ENCODE measurements at places on chromosomes 4 and X. TPM values are rescaled to one million over a fixed set of nuclear protein-coding genes. Genes with fewer than 3 reads are reported as not detected.

DNA sequence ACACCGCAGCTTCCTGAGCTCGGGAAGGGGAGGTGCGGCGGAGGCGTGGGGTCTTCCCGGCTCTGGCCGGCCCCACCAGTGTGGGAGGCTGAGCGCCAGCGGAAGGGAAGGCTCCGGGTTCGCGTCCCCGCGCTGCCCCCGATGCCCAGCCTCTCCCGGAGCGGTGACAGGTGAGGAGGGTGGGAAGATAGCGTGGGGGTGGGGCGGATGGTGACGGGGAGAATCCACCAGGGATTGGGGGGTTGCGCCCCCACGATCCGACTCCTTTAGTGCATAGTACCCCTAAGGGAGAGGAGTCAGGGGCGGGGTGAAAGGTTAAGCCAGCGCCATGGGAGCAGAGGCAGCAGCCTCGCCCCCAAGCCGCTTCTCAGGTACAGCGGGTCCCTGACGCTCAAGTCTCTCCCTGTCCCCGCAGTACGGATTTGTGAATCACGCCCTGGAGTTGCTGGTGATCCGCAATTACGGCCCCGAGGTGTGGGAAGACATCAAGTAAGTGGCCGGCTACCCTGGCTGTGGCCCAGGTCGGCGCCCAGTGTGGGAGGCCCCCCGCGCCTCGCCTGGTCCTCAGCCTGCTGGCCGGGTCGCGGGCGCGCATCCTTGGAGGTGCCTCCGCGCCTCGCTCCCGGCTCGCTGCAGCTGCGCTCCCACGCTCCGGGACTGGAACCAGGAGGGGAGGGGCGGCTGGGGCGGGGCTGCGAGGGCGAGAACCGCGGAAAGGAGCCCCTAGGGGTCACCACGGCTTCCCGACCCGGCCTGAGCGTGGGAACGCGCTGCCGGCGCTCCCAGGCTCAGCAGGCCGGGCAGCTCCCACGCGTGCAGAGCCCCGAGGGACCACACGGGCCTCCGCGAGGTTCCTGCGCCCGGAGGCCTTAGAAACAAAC lies 791 bp downstream of the GUCY1B1 start:
- no peak overlapping the region for H3K27ac ChIP-seq
- peaks cover 31% of the 10 kb centered on the region for H3K27me3 ChIP-seq
- no peaks in the 10 kb centered on the region for H3K36me3 ChIP-seq

- H3K36me3 ChIP-seq = no peaks in the 10 kb centered on the region
- no peak for DNase-seq
- no peaks in the 10 kb centered on the region for H3K4me1 ChIP-seq
Measured at GRCh38 chr4:117164338-117164737, 79.0 kb upstream of the TRAM1L1 start.

Gene DAPP1
- 12.1 TPM for total RNA-seq

DNA sequence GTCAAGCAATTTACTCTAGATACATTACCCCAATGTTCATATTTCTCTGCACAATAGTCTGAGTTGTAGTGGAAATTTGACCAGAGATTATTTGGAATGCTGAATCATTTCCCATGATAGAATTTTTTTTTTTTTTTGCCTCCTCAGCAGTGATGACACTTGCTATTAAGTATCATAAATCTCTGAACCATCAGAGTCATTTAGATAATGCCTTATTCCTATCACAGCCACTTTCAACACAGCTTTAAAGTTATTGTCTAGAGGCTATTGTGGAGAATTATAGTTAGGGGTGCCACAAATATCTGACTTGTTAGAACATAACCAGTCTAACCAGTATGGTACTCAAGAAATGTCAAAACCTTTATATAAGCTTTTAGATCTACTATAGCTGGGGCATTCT lies 79.8 kb downstream of the LCORL start:
- peaks cover 3% of the 10 kb centered on the region for H3K36me3 ChIP-seq
- H3K4me3 ChIP-seq = no peak overlapping the region
- H3K4me1 ChIP-seq = peaks cover 3% of the 10 kb centered on the region
- no peak overlapping the region for H3K27ac ChIP-seq
- no peaks in the 10 kb centered on the region for H3K27me3 ChIP-seq
- DNase-seq = no peak

Gene YIPF7
- not detected for total RNA-seq

DNA sequence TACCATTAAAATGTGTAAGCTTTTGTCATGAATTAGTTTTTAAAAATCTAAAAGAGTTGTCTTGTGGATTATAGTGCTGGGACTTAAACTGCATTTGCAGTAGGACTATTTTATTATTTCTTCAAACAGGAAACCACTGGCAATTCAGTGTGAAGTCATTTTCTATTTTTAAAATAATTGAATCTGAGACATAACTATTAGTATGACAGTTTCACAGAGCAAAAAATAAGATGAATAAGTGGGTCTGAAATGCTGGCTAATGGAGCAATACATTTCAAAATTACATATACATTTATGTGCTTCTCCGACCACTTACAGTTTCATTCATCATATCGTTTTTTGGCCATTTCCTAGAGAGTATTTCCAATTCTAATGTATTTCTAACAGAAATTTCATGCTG lies 75.3 kb upstream of the RAPGEF2 start:
- no peaks in the 10 kb centered on the region for H3K4me1 ChIP-seq
- DNase-seq = no peak
- H3K36me3 ChIP-seq = no peaks in the 10 kb centered on the region
- no peak overlapping the region for H3K4me3 ChIP-seq
- H3K27me3 ChIP-seq = peaks cover 4% of the 10 kb centered on the region

Gene HAND2
- not detected for total RNA-seq

- peaks cover 55% of the 10 kb centered on the region for H3K4me1 ChIP-seq
- H3K4me3 ChIP-seq = peak overlapping the region; percentile 22
- no peaks in the 10 kb centered on the region for H3K36me3 ChIP-seq
- DNase-seq = no peak
Measured at GRCh38 chr4:83208371-83209365, 75.9 kb downstream of the COQ2 start.

GRCh38 chrX:38347136-38347535 lies 5.3 kb upstream of the OTC start:
- H3K27ac ChIP-seq = no peak overlapping the region
- no peak for DNase-seq
- H3K4me3 ChIP-seq = no peak overlapping the region
- H3K36me3 ChIP-seq = no peaks in the 10 kb centered on the region
- peaks cover 5% of the 10 kb centered on the region for H3K27me3 ChIP-seq

Gene CSAG3
- total RNA-seq = not detected

Gene TMSB15A
- not detected for total RNA-seq

- H3K4me3 ChIP-seq = peak overlapping the region; percentile 30
- H3K27me3 ChIP-seq = no peaks in the 10 kb centered on the region
- no peak for DNase-seq
- H3K4me1 ChIP-seq = peaks cover 25% of the 10 kb centered on the region
- H3K27ac ChIP-seq = peak overlapping the region; percentile 96
Measured at GRCh38 chr4:148448141-148448540, 5.9 kb upstream of the NR3C2 start.

- H3K36me3 ChIP-seq = peaks cover 28% of the 10 kb centered on the region
- H3K27ac ChIP-seq = peak overlapping the region; percentile 58
- H3K4me1 ChIP-seq = peaks cover 12% of the 10 kb centered on the region
- no peak for DNase-seq
Measured at GRCh38 chr4:109676886-109677285, 26.4 kb downstream of the CASP6 start.

GRCh38 chr4:73723023-73723422 lies 17.3 kb upstream of the CXCL8 start:
- no peaks in the 10 kb centered on the region for H3K4me1 ChIP-seq
- no peak for DNase-seq

GRCh38 chr4:98510757-98511517 lies 147.5 kb downstream of the TSPAN5 start:
- DNase-seq = no peak
- no peak overlapping the region for H3K27ac ChIP-seq
- peaks cover 16% of the 10 kb centered on the region for H3K4me1 ChIP-seq
- H3K27me3 ChIP-seq = no peaks in the 10 kb centered on the region
- no peaks in the 10 kb centered on the region for H3K36me3 ChIP-seq
- H3K4me3 ChIP-seq = no peak overlapping the region

- H3K4me1 ChIP-seq = peaks cover 6% of the 10 kb centered on the region
- peaks cover 7% of the 10 kb centered on the region for H3K27me3 ChIP-seq
- H3K36me3 ChIP-seq = no peaks in the 10 kb centered on the region
- H3K4me3 ChIP-seq = peak overlapping the region; percentile 58
Measured at GRCh38 chrX:118727686-118728339, 407 bp downstream of the IL13RA1 start.

Gene PUDP
- total RNA-seq = 8.6 TPM

- H3K36me3 ChIP-seq = no peaks in the 10 kb centered on the region
- DNase-seq = no peak
- H3K27ac ChIP-seq = no peak overlapping the region
- no peaks in the 10 kb centered on the region for H3K4me1 ChIP-seq
- no peaks in the 10 kb centered on the region for H3K27me3 ChIP-seq
Measured at GRCh38 chrX:22300130-22300529, 27.4 kb downstream of the CBLL2 start.

DNA sequence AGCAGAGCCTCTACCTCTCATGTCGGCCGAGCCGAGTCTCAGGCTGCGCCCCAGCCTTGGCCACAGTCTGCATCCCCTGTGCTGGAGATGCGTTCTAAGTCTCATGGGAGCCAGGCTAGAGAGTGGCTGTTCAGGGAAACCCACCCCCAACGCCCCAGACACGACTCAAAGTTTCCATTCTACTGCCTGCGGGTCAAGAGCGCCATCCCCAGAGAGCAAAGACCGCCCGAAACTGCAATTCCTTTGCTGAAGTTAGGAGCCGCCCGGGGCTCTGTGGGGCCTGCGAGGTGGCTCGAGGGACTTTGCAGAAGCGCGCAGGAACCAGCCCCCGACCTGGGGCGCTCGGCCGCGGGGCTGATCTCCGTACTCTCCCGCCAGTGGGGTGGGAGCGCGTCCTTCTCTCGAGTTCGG lies 10.0 kb upstream of the ELF4 start:
- no peaks in the 10 kb centered on the region for H3K27me3 ChIP-seq
- H3K36me3 ChIP-seq = no peaks in the 10 kb centered on the region
- H3K4me3 ChIP-seq = peak overlapping the region; percentile 74
- no peak overlapping the region for H3K27ac ChIP-seq

DNA sequence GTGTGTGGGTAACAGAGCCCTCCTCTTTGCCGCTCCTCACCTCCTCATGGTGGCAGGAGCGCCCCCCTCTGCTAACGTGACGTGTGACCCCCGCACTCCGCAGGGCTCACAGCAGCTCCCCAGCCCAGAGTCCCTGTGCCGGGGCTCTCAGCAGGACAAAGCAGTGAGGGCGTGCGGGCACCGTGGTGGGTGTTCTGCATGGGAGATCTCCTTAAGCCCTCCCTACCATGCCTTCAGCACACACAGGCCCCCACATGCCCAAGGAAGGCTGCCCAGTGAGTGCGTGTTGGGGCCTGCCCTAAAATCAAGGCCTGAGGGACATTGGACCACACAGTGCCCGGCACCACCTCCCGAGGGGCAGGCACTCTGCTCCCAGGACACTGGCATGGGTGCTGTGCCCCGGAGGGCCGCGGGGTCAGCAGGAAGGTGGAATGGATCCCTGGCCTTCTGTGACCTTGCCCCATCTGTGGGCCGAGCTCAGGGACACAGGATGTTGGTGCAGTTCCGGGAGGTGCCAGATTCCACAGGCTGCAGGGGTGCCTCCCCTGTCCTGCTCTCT lies 10.1 kb downstream of the PSAPL1 start:
- H3K36me3 ChIP-seq = no peaks in the 10 kb centered on the region
- H3K27ac ChIP-seq = no peak overlapping the region
- no peak overlapping the region for H3K4me3 ChIP-seq
- no peaks in the 10 kb centered on the region for H3K4me1 ChIP-seq

GRCh38 chr4:40845154-40845835 lies 95.5 kb downstream of the NSUN7 start:
- peaks cover 9% of the 10 kb centered on the region for H3K27me3 ChIP-seq
- no peak overlapping the region for H3K4me3 ChIP-seq
- peaks cover 3% of the 10 kb centered on the region for H3K4me1 ChIP-seq

Gene CCDC149
- 0.21 TPM for total RNA-seq

GRCh38 chr4:152629908-152630307 lies 49.9 kb downstream of the TMEM154 start:
- no peak overlapping the region for H3K4me3 ChIP-seq
- no peak overlapping the region for H3K27ac ChIP-seq
- H3K4me1 ChIP-seq = peaks cover 1% of the 10 kb centered on the region
- no peak for DNase-seq
- H3K36me3 ChIP-seq = peaks cover 51% of the 10 kb centered on the region

Measured in naive thymus-derived CD8-positive, alpha-beta T cell (primary cell).